Amniotic epithelial cell (primary cell): ENCODE measurements at places on chromosomes 12 and 14.
A peak's percentile ranks its signal among the peaks of the same experiment; 100 is the strongest.

- peak; percentile 4 for DNase-seq
Measured at GRCh38 chr14:105118646-105119407, 49.7 kb downstream of the JAG2 start.

DNA sequence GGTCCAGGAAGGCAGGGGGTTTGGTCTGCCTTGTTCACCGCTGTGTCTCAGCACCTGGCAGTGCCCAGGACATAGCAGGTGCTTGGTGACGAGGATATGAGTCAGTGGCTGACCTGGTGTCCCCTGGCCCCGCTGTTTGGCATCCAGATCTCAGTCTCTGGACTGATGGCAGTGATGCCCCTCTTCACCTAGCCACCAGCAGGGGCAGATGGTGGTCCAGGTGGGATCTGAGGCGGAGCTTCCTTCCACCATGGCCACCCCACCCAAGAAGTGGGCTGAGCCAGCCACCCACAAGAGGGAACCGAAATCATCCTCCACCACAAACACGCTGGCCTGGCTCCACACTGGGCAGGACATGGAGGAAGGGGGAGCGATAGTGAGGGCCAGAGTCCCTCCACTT is 16.1 kb upstream of the SH2B3 start:
- no peak for DNase-seq

DNA sequence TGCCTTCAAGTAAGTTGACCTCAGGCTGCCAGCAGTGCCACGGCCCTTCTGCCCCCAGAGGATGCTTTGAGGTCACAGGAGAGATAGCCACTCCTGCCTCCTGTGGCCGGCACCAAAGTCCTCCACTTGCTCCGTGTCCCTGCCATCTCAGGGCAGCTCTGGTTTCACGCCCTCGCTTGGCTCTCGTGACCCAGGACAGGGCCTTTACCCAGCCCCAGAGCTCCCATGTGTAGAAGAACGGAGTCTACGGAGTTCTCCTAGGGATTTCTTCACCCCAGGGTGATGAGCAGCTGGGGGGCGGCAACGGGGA is 178.1 kb downstream of the ADGRD1 start:
- no peak for DNase-seq

DNA sequence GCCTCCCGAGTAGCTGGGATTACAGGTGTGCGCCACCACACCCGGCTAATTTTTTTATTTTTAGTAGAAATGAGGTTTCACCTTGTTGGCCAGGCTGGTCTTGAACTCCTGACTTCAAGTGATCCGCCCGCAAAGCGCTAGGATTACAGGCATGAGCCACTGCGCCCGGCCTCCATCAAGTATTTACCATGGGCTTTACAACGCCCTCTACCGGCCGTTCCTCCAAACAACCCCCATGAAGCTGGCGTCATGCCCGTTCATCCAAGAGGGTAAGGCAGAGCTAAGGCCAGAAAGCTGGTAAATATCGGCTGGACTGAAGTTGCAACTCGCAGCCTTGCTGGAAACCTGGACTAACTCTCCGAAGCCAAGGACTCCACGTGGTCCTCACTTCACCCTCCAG is 41.6 kb downstream of the RNF34 start:
- DNase-seq: no peak

DNA sequence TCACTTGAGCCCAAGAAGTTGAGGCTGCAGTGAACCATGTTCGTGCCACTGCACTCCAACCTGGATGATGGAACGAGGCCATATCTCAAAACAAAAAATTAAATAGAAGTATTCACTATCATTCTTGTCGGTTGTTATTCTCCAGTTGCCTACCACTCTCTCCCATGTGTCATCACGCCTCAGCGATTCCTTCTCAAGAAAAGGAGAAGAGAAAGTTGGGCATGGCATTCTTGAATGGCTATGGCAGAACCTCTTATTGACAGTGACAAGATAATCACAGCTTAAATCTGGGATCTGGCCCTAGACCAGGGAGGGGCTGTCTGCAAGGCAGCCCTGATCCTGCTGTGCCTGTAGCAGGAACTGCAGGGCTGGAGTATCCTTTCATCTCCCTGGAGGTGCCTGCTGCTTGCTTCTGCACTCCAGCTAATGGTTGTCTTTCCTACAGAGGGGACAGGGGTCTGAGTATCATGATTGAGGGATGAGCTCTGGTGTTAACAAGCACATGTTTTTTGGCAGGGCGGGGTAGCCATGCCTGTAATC is 12.8 kb upstream of the MLEC start:
- DNase-seq: no peak

DNA sequence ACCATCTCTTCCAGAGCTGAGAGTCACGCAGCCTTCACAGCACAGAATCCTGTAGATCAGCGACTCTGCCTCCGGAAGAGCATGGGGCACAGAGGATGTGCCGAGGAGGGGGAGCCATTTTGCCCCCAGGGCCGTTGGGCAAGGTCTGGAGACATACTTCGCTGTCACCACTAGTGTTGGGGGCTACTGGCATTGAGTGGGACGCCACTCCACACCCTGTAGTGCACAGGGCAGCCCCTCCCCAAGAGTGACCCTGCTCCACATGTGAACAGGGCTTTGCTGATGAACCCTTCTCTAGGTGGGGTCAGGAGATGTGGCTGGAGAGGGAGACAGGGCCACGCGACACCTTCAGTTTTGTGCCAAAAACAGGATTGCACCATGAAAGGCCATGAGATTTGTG is 6.0 kb downstream of the GLT1D1 start:
- DNase-seq: no peak

DNA sequence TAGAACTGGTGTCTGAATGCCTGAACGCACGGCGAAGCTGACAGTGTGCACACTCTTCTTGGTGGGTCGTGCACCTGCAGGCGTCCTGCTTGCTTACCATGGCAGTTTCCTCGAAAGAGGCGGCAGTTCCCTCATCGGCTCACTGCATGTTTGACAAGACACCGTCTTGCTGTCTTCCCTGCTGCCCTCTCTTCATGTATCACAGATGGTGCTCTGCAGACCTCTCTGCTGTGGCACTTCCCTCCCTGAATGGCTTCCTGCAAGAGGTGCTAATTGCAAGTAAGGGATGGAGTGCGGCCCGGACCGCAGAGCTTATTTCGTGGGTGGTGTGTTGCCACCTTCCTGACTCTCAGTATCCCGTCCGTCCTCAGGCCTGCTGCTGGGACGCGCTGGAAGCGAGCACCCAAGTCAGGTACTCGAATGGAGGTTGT is 156.7 kb upstream of the RTL1 start:
- no peak for DNase-seq

- DNase-seq: no peak
Measured at GRCh38 chr14:58298477-58299400, at the start of gene ARID4A. Gene ARID4A, plus strand, starts transcription at chr14:58298555. Its CDS starts 1,300 bp downstream, at chr14:58299855.

GRCh38 chr14:22577334-22577908 is 11.6 kb downstream of the DAD1 start:
- no peak for DNase-seq

GRCh38 chr12:125773033-125773640 is 707.9 kb downstream of the AACS start:
- peak; percentile 4 for DNase-seq

DNA sequence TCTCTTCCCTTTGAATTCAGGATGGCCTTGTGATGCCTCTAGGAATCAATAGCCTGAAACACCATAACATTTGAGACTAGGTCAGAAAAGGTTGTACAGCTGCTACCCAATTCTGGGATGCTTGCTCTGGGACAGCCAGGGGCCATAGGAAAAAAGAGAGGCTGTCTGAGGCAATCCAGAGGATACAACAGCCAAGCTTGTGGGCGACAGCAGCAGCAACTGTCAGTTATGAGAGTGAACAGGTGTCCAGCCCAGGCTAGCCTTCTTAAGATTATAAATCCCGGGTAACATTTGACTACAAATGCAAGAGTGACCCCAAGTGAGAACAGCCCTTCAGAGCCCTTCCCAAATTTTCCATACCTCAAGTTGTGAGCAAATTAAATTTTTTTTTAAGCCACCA is 11.1 kb downstream of the DCN start:
- peak; percentile 53 for DNase-seq

GRCh38 chr12:50771409-50771808 is 7.5 kb downstream of the ATF1 start:
- DNase-seq: no peak

DNA sequence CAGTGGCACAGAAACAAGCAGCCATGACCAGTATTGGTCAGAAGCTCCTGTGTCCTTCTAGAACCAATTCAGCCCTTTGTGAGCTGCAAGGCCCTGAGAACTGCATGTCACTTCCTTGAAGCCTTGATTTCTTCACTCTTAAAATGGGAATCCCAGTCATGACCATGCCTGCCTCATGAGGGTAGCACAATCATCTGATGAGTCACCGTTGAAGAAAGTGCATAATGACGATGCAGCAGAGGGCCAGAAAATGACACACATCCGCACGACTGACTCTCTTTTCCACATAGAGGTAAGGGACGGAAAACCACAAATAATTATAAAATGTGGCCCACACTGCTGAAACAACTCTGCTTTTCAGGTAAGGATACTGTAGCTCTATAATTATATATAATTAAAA is 777.4 kb downstream of the BCL11B start:
- DNase-seq: no peak

GRCh38 chr12:12689647-12690300 is 6.2 kb downstream of the GPR19 start:
- no peak for DNase-seq

GRCh38 chr14:82710267-82710841 is 1176.7 kb upstream of the SEL1L start:
- DNase-seq: peak; percentile 72

GRCh38 chr14:88013750-88014349 is 8.9 kb downstream of the GPR65 start:
- peak; percentile 53 for DNase-seq
